SK-N-SH (cell line): ENCODE measurements at places on chromosomes 13 and 19. TPM values are rescaled to one million over a fixed set of nuclear protein-coding genes. Genes with fewer than 3 reads are reported as not detected.
A peak's percentile ranks its signal among the peaks of the same experiment; 100 is the strongest.

DNA sequence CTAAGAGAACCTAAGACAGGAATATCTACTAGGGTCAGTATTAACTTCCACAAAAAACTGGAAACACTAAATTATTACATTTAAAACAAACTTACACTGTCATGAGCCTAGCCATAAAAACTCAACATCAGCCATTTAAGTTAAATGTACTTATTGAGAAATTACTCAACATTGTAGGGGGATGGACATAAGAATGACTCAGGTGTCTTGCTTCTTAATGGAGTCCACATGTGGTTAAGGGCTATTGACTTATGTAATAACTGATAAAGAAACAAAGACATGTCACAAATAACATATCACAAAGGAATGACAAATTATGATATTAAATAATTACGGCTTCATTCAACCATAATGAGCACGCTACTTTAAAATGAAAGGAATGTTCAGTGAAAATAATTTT lies 36.2 kb downstream of the CLDN10 start:
- DNase-seq: no peak

DNA sequence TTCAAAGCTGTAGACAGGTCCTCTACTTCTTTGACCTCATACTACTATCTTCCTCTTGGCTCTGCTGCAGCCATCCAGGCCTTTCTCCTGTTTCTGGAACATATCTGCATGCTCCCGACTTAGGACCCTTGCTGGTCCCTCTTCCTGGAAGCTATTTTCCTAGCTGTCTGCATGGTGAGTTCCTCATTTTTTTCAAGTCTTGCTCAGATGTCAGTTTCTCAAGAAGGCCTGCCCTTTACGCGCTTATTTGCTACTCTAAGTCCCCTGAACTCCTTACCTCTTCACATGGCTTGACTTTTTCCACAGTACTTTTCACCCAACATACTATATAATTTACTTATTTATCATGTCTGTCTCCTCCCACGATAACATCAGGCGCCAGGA lies 31.4 kb downstream of the DNAJC3 start:
- DNase-seq: no peak

GRCh38 chr13:78176880-78177279 lies 258.2 kb upstream of the EDNRB start:
- no peak for DNase-seq

DNA sequence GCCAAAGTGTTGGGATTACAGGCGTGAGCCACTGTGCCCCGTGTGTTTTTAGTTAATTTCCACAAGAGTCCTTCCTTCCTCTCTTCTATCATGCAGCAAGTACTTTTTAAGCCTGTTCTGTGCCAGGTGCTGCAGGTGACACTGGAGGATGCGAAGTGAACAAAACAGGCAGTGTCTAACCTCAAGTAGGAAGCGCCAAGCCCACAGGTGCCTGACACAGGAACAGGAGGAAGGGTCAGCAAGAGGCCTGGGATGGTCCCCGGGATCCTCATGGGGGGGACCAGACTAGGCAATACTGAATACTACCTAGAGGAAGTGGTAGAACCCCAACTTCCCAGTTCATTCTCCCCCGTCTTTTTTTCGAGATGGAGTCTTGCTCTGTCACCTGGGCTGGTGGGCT lies 1.8 kb upstream of the CALR start:
- DNase-seq: no peak

GRCh38 chr13:38582133-38582532 lies 104.7 kb upstream of the FREM2 start:
- peak; percentile 20 for DNase-seq

GRCh38 chr19:11387162-11388034 lies 3.3 kb upstream of the EPOR start:
- no peak for DNase-seq

GRCh38 chr13:45873491-45874325 lies 22.2 kb upstream of the SIAH3 start:
- no peak for DNase-seq

DNA sequence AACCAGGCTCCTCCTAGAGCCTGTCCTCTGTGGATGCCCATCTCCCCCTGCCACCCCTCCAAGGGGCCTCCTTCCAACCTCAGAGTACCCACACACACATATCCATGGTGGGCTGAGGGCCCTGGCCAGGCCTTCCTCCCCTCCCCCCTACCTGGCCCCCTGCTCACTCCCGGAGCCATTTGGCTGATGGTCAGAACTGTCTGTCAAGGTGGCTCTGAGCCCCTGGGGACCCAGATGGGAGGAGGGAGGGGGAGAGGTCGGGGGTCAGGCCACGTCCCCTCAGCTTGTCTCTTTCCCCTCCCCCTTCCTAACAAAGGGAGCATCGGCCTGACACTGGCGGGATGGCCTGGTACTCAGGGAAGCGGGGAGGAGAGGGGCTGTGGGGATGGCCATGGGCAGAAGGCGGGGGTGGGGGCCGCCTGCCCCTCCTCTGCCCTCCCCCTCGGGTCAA lies 18.7 kb upstream of the POU2F2 start:
- peak; percentile 50 for DNase-seq

The PRKCG gene
- 0.08 and 0.26 TPM in 2 replicates for polyA plus RNA-seq

The VMAC gene
- 6.5 and 9.1 TPM in 2 replicates for polyA plus RNA-seq
